Dermis blood vessel endothelial cell (primary cell): ENCODE measurements at places on chromosomes 6 and 20. TPM values are rescaled to one million over a fixed set of nuclear protein-coding genes. Genes with fewer than 3 reads are reported as not detected.

The C20orf141 gene
- not detected in 2 replicates for total RNA-seq

The OLIG3 gene
- not detected in 2 replicates for total RNA-seq

The ARMC2 gene
- total RNA-seq: 0.51 and 0.79 TPM in 2 replicates

The SLC26A8 gene
- under 0.01 TPM in 1 of 2 replicates, not detected in the other for total RNA-seq

The SNX21 gene
- total RNA-seq: 22.6 and 35.7 TPM in 2 replicates

The ZC3H12D gene
- 0.17 and 0.23 TPM in 2 replicates for total RNA-seq

The PNPLA1 gene
- total RNA-seq: not detected in 2 replicates

The RAET1L gene
- not detected in 2 replicates for total RNA-seq

The PLN gene
- not detected in 2 replicates for total RNA-seq

The R3HDML gene
- total RNA-seq: not detected in 2 replicates
